ENCODE measurements at places on chromosomes 2 and 18.

GRCh38 chr18:73060666-73061288 lies 193.0 kb upstream of the NETO1 start:
- peak; percentile 37 for DNase-seq

GRCh38 chr2:144240656-144241339 lies 279.1 kb downstream of the ZEB2 start:
- no peak for DNase-seq

- DNase-seq = no peak
These were observed 61.4 kb upstream of the RTN4 start for GRCh38 chr2:55111570-55112228.

DNA sequence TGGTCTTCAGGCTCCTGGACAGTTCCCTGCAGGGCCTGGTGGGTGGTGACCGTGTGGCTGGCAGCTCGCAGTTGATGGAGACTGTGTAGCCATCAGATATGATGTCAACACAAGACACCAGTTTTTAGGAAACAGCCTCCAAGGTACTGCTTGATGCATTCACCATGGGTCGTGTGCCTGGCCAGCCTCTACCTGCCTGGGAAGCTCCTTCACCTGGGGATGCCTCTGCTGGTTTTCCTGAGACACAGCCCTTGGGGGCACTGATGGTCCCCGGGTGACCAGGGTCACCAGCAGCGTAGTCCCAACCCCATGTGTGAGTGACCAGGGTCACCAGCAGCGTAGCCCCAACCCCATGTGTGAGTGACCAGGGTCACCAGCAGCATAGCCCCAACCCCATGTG lies 33.6 kb upstream of the KCNG2 start:
- no peak for DNase-seq

GRCh38 chr2:60549928-60550177 lies 3.6 kb downstream of the BCL11A start:
- no peak for DNase-seq

DNA sequence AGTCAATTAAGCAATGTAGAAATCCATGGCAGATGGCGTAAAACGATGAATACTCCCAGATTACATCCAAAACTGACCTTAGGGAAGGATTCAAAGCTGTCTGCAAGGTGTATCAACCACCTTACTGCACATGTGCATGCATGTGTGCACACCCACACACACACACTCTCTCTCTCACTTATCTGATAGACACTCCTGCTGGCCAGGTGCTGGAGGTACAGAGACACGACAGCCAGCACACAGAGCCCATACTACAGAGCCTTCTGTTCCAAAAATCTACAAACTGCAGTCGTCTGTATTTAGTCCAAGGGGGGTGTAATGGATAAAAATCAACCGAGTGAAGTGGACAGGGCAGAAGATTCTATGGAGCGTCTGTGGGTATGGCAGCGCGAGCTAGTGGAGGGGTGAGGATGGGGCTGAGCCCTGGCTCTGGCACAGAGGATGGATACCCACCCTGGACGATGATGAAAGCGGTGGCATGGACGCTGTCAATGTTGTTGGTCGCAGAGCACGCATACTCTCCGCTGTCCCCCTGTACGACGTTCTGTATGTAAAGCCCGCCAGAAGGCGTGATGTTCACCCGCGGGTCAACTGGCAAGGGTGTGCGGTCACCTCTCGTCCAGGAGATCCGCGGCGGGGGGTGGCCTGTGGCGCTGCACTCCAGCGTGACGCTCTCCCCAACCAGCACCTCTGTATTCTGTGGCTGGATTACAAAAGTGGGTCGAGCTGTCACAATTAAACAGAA lies 78.4 kb downstream of the PXDN start:
- no peak for DNase-seq

- no peak for DNase-seq
These were observed 1.2 kb upstream of the MZT2A start for GRCh38 chr2:131493199-131493968.

DNA sequence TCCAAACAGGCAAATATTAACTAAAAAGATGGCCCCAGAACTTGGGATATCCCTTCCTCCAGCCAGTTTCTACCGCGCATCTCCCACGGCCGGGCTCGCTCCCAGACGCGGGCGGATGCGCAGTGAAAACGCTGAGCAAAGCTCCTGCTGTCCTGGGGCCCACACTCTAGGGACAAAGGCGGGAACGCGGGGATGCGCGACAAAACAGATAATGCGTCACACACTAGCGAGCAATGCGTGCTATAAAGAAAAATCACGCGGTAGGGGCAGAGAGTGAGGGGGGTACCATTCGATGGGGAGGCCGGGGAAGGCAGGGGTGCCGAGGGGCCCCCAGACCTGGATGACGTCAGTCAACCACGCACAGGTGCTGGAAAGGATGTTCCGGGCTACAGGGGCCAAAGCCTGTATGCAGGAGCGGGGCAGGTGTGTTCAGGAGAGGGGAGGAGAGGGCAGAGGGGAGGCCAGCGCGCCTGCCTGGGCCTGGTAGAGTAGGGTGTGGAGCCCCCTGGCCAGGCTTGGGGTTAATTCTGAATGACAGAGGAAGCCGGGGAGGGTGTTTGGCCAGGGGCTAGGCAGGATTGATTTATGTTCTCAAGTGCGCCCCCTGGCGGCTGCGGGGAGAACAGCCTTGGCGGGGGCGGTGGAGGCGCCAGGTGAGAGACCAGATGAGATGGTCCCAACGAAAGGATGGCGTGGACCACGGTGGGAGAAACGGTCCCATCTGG lies 14.9 kb upstream of the ITM2C start:
- DNase-seq = no peak

DNA sequence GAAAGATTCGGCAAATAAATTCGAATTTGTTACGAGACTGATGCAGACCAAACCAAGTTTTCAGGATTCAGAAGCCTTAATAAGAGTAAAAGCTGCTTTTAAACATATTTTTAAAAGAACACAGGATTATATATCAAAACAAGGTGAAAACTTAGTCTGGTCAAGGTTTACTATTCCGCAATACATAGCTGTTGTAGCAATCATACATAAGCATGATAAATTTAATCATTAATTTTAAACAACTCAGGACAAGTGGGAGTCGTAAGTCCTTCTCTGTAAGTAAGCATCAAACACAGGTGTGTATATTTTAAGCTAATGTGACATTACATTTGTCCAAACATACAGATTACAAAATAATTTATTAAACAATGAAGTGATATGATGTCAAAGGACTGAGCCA lies 57.7 kb downstream of the PUM2 start:
- DNase-seq = no peak

DNA sequence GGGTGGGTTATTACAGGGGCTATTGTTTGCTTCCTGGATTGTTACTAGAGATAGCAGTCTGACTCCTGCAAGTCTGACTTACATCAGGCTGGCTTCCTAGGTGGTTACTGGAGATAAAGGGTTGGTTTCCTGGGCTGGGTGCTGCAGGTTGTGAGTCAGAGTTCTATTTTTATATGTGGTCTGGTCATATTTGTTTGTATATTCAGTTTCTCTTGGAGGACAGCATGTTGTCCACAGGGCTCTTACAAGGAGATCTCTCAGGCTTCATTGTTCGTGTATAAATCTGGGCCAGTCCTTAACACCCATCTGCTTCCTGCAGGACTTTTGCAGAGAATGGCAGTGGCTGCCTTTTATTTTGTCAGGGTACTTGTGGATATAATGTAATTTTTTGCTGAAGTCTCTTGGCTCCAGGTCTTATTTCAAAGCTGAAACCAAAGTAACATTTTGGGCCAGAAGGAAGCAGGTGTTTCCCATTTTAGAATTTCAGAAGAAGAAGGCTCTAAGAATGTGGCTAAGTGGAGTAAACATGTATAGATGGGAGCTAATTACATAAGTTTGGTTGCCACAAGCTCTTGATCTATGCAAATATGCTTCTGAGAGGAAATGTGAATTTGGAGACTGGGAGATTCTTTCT lies 65.9 kb upstream of the SLC16A14 start:
- DNase-seq = peak; percentile 54

- DNase-seq = no peak
These were observed 53.0 kb upstream of the ACYP2 start for GRCh38 chr2:54062401-54062800.

GRCh38 chr2:79660557-79660956 lies 147.7 kb downstream of the CTNNA2 start:
- DNase-seq = no peak

GRCh38 chr2:135225781-135226180 lies 173.7 kb downstream of the RAB3GAP1 start:
- DNase-seq = no peak

GRCh38 chr18:21112543-21113105 lies 1.0 kb upstream of the ROCK1 start:
- no peak for DNase-seq

GRCh38 chr2:218406949-218407618 lies 7.4 kb downstream of the CTDSP1 start:
- DNase-seq = peak; percentile 48

- no peak for DNase-seq
These were observed 144.9 kb downstream of the KCTD1 start for GRCh38 chr18:26403491-26403890.

DNA sequence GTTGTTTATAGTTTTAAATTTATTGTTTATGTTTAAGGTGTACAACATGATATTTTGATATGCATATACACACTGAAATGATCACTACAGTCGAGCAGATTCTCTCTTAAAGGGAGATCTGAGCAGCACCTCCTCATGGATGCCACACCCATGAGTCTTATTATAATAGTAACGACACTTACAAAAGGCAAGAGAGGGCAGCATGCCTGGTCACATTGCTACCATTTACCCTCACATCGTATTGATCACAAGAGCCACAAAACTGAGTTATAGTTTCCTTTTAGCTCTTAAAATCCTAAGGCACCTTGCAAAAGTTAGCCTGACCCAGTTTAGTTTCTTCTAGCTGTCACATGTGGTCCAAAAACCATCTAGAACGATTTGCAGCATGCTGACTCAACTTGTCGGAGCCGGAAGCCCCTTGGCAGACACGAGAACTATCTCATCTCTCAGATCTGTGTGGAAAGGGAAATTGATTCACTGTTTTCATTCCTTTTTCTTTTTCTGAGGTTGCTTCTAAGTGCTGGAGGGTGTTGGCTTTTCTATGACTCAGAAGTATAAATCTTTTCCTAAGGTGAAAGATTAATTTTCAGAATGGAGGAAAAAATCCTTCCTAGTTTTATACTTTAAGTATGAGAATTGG lies 85.3 kb downstream of the CDC42EP3 start:
- DNase-seq = peak; percentile 94

DNA sequence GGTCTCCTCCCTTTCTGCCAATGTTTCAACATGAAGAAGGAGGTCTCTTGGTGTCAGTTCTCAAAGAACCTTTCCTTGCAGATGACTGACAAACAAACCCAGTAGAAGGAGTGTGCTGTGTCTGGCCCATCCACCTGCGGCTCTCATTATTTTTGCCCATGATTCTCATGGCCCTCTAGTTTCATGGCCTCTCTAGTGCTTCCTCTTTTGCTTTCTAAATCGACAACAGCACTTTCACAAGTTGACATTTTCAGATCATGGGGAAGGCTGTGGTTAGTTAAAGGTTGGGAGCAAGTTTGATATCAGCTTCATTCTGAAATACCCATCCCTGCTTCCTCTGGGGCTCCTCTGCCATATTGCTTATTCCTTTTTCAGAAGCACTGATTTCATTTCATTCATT lies 805.2 kb downstream of the SLC4A3 start:
- no peak for DNase-seq

- DNase-seq = peak; percentile 55
These were observed 27.3 kb downstream of the GKN2 start for GRCh38 chr2:68925295-68925896.

GRCh38 chr18:12840382-12840781 lies 43.7 kb downstream of the PTPN2 start:
- DNase-seq = no peak

DNA sequence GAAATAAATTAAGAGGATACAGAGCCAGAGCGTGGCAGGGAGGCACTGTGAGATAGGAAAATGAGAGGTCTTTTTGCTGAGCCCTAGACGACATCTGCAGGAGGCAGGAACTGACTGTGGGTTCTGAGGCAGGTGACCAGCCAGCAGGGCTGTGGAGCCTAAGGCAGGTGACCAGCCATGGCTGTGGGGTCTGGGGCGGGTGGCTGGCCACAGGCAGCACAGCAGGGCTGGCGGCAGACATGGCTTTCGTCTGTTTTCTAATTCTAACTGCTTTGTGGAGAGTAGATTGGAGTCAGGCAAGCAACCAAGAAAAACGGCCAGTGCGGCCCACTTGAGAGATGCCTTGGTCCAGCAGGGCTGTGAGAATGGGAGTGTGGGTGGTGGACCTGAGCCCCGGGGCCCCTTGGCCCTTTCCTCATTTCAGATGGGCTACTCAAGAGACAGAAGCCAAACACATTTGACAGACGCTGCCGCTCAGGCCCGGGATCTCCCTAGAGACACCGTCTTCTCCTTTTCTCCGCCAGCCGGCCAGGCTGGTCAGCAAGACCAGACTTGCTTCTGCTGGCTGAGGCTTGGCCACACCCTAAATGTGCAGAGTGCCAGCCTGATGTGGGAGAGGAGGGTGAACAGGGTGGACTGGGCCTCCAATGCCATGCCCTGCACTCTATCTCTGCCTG lies 19.7 kb upstream of the GNAL start:
- peak; percentile 82 for DNase-seq

- DNase-seq = no peak
These were observed 59.3 kb upstream of the RFX8 start for GRCh38 chr2:101534149-101534611.

- DNase-seq = no peak
These were observed 39.3 kb downstream of the TSHZ1 start for GRCh38 chr18:75249672-75250470.

DNA sequence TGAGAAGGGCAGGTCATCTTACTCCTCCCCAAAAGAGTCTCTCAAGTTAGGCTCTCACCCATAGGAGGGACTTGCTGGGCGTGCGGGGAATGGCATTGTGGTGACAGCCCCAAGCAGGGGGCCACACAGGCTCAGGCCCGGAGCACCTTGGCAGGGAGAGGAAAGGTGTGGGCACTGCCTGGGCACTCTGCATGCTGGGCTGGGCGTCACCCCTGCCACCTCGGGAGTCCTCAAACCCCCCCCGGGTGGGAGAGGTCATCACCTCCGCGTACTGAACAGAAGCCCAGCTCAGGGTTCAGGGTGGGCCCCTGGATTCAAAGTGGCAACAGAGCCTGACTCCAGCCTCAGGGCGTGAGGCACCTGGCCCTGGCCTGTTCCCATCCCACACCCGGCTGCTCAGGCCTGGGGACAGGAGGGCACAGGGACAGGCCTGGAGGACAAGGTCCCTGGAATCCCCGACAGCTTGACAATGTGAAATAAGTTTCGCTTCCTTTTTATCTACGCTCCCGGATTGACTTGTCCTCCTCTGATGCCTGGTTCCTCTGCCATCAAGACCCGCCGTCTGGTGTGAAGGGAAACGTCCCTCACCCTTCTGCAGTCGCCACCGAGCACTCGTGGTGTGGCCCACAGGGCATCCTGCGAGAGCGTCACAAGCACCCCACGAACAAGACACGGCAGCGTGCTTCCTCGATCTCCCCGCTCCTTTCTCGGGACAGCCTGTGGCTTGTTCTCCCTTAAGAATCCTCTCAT lies 97.8 kb downstream of the HDAC4 start:
- no peak for DNase-seq

GRCh38 chr2:6986912-6987361 lies 69.7 kb downstream of the RNF144A start:
- no peak for DNase-seq

- no peak for DNase-seq
These were observed 193.8 kb downstream of the SEPTIN10 start for GRCh38 chr2:109419960-109420370.

Measured in mammary epithelial cell (primary cell).